ENCODE measurements at places on chromosomes 4 and X.

DNA sequence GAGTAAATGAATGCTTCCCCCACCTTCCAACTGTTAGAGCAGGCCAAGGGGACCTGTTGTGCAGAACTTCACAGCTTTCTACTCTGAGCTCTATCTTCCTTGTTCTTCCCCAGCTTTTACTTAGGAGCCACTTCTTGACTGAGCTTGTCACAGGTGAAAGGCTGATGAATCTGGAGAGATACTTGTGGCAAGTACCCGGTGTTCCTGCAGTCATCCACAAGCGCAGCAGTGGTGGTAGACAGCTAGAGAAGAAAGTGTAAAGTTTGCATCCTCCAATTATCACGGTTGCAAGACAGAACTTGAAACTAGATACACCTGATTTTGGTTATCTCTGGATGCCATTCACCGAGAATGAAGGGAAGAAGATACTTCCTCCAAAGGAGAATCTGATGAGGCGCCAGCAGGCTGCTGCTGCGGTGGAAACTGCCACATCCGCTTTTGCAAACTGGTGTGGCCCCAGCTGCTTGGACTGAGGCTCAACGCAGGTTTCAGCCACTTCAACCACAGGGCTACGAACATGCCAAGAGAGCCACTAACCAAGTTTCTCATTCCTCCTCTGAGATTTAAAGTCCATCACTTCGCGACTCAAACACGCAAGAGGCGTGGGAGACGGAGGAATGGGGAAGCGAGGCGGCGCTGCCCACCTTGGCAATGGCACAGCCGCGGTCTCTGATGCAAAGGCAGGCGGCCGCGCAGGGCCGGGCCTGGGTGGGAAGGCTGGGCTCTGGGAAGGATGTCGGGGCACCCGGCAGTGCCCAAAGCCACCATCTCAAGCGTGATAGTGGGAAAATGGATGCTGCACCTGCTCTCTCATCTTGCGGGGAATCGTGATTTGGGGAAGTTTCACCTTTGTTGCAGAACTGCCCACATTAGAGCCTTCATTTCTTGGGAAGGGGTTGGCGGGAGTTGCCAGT, 1.3 kb upstream of the FHIP1A start:
- DNase-seq: peak; percentile 17

DNA sequence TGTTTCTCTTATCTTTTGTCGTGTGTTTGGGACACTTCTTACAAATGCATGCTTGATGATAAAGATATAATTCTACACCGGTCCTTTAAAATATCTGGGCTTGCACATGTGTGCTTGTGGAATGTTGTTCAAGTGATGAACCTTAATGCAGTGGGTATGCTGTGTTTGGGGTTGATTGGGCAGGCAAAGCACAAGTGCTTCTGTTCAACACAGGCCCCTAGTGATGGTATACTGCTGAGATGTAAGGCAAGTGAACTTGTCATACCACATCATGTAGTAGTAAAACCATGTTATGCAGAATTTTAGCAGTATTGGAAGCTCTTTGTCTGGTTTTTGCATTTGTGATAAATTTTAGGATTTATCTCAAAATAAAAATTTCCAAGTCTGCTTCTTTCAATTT, 23.9 kb downstream of the TBC1D19 start:
- DNase-seq: no peak

- no peak for DNase-seq
These were observed 86.0 kb downstream of the PARM1 start for GRCh38 chr4:75018811-75019479.

- DNase-seq: no peak
These were observed 242.8 kb upstream of the DKK2 start for GRCh38 chr4:107278791-107279483.

DNA sequence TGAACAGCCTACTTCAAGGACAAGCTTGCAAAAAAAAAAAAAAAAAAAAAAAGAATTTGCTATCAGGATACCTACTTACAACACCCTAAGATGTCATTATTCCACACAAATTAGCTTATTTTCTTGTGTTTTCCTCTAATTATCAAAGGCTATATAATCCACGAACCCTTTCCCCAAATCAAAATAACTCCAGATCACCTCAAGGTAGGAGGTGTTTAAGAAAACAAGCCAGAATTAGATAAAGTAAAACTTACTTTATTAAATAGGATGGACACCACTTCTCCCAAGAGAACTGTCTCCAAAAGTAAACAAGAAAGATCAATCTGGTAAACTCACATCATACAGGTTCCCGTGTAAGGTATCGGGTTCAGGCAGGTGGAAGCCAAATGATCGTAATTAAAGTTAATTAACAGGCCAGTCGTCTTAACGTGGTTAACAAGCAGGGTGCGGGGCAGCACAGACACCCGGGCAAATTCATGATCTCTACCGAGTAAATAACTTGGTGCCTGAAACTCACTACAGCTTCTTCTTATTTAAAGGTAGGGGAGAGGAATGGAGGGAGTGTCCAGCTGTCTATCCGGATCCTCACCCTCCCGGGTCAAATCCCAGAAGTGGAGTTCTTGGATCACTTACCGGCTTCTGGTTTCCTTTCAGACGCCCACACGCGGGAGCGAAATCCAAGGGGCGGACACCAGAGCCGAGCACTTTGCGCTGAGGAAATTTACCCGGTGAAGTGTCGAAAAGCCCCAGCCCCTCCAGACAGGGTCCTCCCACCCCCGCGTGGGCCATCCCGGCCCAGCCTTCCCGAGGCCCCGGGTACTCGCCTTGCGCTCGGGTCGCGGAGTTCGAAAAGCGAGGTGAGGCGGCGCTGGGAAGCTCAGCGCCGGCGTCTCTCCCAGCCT, 708 bp downstream of the ARAP2 start:
- peak; percentile 58 for DNase-seq

GRCh38 chrX:115226929-115227328, 7.0 kb downstream of the LRCH2 start:
- no peak for DNase-seq

DNA sequence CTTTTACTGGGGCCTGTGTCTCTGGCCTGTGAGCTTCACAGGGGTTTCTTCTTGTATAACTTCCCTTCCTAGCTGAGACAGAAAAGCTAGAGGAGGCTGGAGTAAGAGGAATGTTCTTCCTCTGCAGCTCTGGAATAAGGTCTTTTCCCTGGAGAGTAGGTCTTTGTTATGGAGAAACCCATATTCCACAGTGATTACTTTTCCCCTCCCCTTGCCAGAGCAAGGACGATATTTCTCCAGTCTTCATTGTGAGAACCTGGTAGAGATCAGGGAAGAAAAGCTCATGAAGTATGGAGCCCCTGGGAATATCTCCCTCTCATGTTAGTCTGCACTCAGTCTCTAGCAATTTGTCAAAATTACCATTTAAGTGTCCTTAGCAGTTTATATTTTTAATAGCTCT, 18.7 kb upstream of the GLRB start:
- no peak for DNase-seq

DNA sequence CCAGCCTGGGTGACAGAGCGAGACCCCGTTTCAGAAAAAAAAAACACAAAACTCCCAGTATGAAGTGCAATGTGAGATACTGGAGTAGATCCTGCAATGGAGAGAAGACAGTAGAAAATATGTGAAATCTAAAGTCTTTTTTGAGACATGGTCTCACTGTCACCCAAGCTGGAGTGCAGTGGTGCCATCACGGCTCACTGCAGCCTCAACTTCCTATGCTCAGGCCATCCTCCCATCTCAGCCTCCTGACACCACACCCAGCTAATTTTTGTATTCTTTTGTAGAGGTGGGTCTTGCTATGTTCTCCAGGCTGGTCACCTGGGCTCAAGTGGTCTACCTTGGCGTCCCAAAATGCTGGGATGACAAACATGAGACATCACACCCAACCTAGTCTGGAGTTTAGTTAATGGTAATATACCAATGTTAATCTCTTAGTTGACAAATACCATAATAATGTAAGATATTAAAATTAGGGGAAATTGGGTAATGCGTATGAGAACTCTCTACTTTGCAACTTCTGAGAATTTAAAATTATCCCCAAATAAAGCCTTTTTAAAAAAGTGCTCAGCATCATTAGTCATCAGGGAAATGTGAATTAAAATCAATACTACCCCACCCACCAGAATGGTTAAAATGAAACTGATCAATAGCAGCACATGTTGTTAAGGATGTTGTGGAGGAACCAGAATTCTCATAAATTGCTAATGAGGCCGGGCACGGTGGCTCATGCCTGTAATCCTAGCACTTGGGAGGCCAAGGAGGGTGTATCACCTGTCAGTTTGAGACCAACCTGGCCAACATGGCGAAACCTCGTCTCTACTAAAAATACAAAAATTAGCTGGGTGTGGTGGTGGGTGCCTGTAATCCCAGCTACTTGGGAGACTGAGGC, 15.0 kb downstream of the RBMX start:
- no peak for DNase-seq

DNA sequence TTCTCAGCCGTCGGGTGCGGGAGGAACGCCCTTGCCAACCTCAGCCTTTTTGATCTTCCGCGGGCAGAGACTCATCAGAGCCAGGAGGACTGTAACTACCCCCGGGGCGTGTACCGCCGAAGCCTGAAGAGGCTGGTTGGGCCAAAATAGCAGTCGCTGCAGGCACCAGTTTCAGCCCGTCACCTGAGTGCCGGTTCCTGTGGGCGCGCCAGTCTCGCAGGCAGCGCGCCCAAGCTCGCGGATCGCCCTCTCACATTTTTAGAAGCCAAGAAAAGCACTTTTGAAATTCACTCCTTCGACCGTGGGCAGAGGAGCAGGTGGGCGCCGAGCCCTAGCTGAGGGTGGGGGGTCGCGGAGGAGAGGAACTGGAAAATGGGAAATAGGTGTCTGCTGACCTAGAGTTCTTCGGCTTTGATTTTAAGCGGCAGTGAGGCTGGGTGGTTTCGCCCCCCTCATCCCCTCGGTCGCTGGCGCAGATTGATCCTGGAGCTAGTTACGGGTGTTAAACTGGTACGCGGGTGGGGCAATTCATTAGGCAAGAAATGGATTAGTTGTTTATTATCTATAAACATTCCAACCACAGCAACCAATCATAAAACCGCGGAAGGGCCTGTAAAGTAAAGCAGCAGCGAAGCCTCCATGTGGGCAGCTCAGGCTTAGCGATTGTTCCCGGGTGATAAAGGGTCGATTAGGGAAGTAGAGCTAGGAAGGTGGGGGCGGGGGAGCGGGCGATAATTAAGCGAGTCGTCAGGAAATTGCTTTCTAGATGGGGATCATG, 69.2 kb downstream of the FBXO8 start:
- no peak for DNase-seq

- no peak for DNase-seq
These were observed 60.2 kb upstream of the HPGD start for GRCh38 chr4:174582463-174582862.

- DNase-seq: no peak
These were observed 275.8 kb upstream of the IL1RAPL1 start for GRCh38 chrX:28311466-28311865.

DNA sequence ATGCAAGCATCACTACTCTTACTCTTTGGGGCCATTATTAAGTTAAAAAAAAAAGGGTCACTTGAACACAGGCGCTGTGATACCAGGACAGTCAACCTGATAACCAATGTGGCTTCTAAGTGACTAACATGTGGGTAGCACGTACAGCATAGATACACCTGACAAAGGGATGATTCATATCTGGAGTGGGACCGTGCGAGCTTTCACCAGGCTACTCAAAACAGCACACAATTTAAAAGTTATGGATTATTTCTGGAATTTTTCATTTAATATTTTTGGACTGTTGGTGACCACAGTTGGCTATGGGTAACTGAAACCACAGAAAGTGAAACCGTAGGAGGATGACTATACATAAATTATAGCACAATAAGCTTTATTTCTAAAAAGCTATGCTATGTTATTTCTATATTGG, 113.8 kb upstream of the STIM2 start:
- DNase-seq: no peak

GRCh38 chr4:15353207-15353606, 74.6 kb upstream of the C1QTNF7 start:
- no peak for DNase-seq

- peak; percentile 87 for DNase-seq
These were observed at the start of gene MGST2 for GRCh38 chr4:139665690-139666529. MGST2 (plus strand) TSS chr4:139665819; CDS start chr4:139666020, 201 bp downstream.

DNA sequence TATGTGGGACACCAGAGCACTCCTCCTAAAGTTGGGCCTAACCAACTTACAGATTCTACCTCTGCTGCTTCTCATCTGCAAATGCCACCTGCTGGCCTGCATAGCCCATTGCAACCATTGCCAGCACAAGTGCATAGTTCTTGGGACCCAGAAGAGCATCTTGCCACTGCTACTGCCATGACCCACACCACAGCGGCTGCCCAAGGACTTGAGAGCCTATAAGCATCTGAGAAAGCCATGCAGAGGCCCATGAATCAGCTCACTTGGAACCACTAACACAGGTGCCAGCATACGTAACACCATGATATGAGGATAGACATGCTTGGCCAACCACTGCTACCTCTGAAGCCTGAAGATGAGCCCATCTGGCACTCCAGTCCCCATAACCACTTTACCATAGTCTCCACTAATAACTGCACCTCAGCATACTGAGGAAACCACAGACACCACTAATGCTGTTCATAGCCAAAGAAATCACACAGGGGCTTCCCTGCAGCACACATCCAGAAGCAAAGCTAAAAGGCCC, 258.1 kb upstream of the AGTR2 start:
- DNase-seq: no peak

DNA sequence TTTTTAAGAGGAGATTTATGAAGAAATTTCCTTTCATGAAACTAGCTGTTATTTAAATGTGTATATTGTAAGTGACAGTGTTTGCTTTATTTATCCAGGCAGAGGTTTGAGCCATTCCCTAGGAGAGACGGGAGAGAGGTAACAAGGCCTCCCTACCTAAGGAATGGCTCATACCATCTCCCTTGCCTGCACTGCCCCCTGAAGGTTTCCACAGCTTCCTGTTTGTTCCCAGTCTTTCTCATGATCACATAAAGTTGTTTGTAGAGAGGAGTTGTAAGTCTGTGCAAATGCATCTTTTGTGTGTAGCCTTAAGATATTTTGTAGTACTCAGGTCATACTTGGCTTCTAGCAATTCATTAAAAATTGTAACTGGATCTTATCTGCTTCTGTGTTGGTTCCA, 1504.5 kb upstream of the PCDH10 start:
- DNase-seq: peak; percentile 18

GRCh38 chr4:154590329-154591006, at the start of gene FGA:
FGA (minus strand) TSS chr4:154590742; CDS start chr4:154590687, 55 bp downstream.
- DNase-seq: no peak

DNA sequence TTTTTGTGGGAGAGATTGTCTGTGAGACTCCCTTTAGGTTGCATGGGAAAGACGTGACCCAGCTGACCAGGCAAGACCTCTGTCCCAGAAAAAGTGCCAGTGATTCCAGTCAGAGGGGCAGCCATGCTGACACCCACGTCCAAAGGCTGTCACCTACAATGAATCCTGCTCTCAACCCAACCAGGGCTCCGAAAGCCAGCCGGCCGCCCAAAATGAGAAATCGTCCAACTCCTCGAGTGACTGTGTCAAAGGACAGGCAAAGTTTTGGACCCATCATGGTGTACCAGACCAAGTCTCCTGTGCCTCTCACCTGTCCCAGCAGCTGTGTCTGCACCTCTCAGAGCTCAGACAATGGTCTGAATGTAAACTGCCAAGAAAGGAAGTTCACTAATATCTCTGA, 5.5 kb downstream of the SLITRK2 start:
- no peak for DNase-seq

DNA sequence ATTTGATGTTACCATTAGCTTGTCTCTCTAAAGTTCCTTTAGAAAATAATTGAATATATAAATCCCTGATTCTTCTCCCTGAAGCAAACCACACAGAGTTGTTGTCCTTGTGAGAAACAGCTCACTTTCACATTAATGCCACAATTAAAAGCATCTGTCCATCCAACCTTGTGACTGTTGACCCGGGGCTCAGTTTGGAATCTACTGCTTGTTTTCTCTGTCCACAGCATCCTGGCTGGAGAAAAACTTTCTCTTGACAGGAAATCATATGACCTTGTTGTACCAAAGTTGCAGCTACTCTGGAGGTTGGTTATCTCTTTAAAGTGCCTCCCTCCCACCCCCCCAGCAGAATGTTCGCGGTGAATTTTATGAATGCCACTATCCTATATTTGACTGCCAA, 3.1 kb downstream of the PRKG2 start:
- no peak for DNase-seq
